ENCODE measurements at places on chromosomes 7 and 10. TPM values are rescaled to one million over a fixed set of nuclear protein-coding genes. Genes with fewer than 3 reads are reported as not detected.

Gene CRTAC1
- 19.5 TPM for total RNA-seq

Gene FRAT2
- total RNA-seq: 16.8 TPM

Gene RBP3
- total RNA-seq: not detected

- DNase-seq: no peak
- H3K4me3 ChIP-seq: no peak overlapping the region
- H3K27ac ChIP-seq: no peak overlapping the region
- H3K4me1 ChIP-seq: no peaks in the 10 kb centered on the region
Measured at GRCh38 chr10:118937226-118937625, 92.3 kb upstream of the NANOS1 start.

DNA sequence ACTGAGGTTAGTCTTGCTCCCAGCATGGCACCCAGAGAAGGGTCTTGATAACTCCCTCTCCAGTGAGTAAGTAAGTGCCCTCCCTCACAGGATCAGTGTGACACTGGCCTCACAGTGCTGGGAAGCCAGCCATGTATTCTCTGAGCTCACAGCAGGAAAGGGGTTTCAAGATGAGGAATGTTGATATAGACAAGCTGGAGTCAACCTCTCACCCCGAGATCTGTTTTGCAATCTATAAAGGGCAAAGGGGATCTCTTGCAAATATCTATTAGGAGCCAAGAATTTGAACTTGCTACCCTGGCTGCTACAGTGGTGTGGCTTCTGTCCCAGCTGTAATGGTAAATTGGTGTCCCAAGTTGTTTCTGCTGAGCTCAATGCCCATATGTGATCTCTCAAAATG lies 70.2 kb upstream of the ADAM12 start:
- no peaks in the 10 kb centered on the region for H3K4me1 ChIP-seq
- H3K36me3 ChIP-seq: no peaks in the 10 kb centered on the region
- H3K27me3 ChIP-seq: no peaks in the 10 kb centered on the region
- H3K27ac ChIP-seq: no peak overlapping the region
- no peak for DNase-seq

GRCh38 chr10:74244097-74244685 lies 93.2 kb downstream of the ADK start:
- DNase-seq: peak; percentile 23
- no peaks in the 10 kb centered on the region for H3K36me3 ChIP-seq
- no peaks in the 10 kb centered on the region for H3K27me3 ChIP-seq
- no peaks in the 10 kb centered on the region for H3K4me1 ChIP-seq

- no peaks in the 10 kb centered on the region for H3K4me1 ChIP-seq
- H3K27ac ChIP-seq: no peak overlapping the region
- H3K36me3 ChIP-seq: no peaks in the 10 kb centered on the region
- H3K27me3 ChIP-seq: no peaks in the 10 kb centered on the region
- no peak for DNase-seq
Measured at GRCh38 chr7:2074691-2075090, 158.1 kb downstream of the MAD1L1 start.

DNA sequence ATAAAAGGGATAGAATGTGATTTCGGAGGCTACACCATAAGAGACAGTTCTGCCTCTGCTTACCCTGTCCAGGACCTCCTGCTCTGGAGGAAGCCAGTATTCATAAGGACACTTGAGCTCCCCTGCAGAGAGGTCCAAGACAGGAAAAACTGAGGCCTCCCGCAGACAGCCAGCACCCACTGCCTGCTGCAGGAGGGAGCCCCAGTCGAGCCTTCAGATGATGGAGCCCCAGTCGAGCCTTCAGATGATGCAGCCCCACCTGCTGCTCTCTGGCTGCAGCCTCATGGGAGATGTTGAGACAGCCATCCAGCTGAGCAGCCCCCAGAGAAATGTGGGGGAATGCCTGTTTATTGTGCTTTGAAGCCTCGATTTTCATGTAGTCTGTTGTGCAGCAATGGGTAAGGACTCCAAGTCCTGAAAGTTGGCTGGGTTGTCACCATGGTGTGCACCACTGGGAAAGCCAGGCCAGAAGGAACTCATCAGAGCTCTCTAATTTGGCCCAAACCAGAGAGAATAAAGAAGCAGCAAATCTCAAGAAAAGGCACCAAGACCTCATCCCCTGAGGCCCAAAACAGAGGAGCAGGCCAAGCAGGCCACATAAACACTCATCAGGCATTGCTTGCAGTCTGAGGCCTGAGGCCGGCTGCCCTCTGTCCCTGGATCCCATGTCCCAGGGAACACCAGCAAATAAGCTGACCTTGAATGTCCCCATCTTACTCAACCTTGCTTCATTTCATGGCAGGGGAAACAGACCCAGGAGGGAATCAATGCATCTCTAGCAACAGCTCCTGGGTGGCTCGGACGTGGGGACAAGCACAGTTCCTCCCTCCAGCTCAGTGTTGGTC lies 30.9 kb downstream of the CALML5 start:
- H3K36me3 ChIP-seq: no peaks in the 10 kb centered on the region
- no peaks in the 10 kb centered on the region for H3K4me1 ChIP-seq
- H3K27ac ChIP-seq: no peak overlapping the region
- no peak for DNase-seq

- no peaks in the 10 kb centered on the region for H3K27me3 ChIP-seq
- DNase-seq: no peak
- no peak overlapping the region for H3K4me3 ChIP-seq
- H3K36me3 ChIP-seq: no peaks in the 10 kb centered on the region
- H3K27ac ChIP-seq: no peak overlapping the region
Measured at GRCh38 chr7:36994456-36995112, 270.3 kb upstream of the AOAH start.

DNA sequence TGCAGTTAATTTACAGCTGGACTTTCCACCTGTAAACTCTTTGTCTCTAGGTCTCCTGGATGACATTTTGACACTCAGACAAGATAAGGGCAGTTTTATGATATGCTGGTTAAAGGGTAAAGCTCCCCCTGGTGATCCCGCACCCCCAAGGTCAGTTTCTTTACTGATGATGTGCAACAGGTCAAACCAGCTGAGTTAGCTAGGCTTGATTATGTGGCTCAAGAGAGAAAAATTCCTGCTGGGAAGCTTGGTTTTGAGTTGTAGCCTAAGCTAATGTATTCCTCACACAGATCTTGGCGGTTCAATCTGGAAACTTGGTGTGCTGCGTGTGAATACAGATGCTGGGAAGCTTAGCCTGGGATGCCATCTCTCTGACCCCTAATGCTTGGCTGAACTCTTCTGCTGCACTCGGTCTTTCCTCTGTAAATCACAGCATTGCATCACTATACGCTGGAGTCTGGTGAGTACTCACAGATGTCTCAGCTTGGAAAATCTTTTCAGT lies 11.4 kb upstream of the AKR1D1 start:
- H3K27ac ChIP-seq: no peak overlapping the region
- no peaks in the 10 kb centered on the region for H3K36me3 ChIP-seq
- no peaks in the 10 kb centered on the region for H3K27me3 ChIP-seq
- no peak for DNase-seq
